Bronchial epithelial cell (primary cell): ENCODE measurements at places on chromosomes 3 and 15. TPM values are rescaled to one million over a fixed set of nuclear protein-coding genes. Genes with fewer than 3 reads are reported as not detected.

The FMN1 gene
- 1.6 and 2.2 TPM in 2 replicates for total RNA-seq

The LDHAL6B gene
- not detected in 2 replicates for total RNA-seq

The CGNL1 gene
- 0.53 and 1.5 TPM in 2 replicates for total RNA-seq

The STRIT1 gene
- total RNA-seq = not detected in 2 replicates

The EFHB gene
- total RNA-seq = 0.13 and 0.26 TPM in 2 replicates

The ISLR2 gene
- not detected in 2 replicates for total RNA-seq

DNA sequence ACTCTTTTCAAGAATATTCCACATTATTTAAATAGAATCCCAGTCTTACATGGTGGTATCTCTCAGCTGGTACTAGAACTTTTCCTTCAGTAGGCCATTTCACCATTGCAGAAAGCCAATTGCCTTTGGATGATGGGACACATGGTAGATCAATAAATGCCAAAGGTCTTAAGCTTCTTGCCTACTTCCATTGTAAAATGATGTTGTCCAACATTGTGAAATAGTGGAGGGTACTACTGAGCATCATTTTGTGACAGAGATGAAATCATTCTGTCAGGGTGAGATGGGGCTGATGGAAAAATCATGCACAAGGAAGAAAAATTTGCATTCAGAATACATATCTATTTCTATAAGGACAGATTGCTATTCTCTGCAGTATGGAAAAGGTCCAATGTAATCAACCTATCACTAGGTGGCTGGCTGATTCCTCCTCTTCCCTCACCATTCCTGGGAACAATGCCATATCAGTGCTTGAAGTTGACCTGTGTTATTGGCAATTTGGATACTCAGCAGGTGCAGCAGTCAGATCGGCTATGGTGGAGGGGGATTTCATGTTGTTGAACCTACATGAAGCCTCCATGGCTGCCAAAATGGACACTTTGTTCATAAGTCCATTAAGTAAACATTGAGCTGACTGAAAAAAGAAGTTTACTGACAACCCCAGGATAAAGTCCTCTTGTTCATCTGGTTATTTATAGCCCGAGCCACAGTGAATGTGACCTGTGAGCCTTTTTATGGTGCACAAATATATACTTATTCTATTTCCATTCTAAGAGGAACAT is 596.9 kb upstream of the ARPP21 start:
- DNase-seq = no peak

DNA sequence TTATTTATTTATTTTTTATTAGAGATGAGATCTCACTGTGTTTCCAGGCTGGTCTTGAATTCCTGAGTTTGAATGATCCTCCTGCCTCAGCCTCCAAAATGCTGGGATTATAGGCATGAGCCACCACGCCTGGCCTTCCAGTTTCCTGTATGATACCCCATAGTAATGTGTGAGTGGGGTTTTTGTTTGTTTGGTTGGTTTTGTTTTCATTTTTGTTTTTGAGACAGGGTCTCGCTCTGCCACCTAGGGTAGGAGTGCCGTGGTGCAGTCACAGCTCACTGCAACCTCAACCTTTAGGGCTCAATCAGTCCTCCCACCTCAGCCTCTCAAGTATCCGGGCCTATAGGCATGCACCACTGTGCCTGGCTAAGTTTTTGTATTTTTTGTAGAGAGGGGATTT is 30.9 kb downstream of the GOLM2 start:
- no peak for DNase-seq

DNA sequence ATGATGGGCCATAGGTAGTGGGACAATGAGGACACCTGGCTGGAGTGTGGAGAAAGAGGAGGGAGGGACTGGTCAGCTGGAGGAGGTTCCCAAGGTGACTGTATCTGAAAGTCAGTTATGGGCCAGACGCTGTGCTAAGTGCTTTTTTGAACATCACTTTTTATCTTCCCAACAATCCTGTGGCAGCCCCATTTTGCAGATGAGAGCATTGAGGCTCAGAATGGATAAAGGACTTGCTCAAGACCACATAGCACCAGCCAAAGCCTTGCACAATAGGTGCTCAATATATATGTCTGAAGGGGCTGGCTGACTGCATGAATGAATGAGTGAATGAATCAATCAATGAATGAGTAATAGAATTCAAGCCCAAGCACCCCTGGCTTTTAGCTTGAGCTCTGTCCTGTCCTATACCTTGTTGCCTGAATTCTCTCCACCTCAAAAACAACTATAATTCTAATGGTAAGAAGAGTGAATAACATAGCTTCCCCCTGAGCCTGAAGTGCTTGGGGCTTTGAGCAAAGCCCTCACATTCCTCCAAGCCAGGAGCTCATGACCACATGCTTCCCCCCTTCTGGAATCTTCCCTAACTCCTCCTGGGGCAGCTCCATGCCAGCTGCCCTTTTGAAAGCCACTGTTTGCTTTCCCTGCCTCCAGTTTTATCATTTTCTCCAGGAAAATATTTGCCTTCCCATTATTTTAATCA is 150.9 kb downstream of the RPLP1 start:
- DNase-seq = no peak

GRCh38 chr3:140440446-140440845 is 237.4 kb upstream of the TRIM42 start:
- DNase-seq = peak; percentile 91

DNA sequence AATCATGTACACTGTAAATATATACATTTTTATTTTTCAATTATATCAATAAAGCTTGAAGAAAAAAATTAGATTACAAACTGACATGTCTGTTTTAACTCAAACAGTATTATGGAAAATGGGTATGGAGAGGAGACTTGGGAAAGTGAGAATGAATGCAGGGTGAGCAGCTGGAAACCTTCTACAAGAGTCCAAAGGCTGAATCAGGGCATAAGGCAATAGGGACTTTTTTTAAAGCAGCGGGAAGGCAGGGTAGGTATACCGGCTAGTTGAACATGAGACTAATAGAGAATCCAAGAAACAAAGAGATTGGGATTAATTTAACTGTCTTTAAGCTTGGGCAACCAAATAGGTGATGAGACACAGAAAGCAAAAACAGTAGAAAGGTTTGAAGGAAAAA is 145.3 kb downstream of the NR1I2 start:
- DNase-seq = no peak

GRCh38 chr15:31098491-31098917 is 3.0 kb downstream of the TRPM1 start:
- no peak for DNase-seq

GRCh38 chr3:171183042-171183441 is 156.5 kb upstream of the SLC2A2 start:
- no peak for DNase-seq

DNA sequence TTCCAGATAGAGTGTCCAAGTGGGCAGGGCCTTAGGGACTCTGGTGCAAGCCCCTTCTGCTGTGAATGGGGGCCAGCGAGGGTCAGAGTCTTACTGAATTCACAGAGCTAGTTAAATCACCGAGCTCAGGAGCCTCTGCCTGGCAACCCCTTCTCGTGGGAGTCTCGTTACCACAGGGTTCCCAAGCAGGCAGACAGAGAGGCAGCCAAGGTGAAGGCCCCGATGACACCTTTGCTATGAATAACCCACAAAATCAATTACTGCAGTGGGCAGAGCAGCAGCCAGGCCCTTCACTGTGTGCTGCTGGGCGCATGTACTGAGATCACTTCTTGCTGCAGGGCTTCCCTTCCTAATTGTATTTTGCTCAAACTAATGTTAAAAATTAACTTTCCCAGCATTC is 56.9 kb downstream of the SPSB4 start:
- DNase-seq = no peak

DNA sequence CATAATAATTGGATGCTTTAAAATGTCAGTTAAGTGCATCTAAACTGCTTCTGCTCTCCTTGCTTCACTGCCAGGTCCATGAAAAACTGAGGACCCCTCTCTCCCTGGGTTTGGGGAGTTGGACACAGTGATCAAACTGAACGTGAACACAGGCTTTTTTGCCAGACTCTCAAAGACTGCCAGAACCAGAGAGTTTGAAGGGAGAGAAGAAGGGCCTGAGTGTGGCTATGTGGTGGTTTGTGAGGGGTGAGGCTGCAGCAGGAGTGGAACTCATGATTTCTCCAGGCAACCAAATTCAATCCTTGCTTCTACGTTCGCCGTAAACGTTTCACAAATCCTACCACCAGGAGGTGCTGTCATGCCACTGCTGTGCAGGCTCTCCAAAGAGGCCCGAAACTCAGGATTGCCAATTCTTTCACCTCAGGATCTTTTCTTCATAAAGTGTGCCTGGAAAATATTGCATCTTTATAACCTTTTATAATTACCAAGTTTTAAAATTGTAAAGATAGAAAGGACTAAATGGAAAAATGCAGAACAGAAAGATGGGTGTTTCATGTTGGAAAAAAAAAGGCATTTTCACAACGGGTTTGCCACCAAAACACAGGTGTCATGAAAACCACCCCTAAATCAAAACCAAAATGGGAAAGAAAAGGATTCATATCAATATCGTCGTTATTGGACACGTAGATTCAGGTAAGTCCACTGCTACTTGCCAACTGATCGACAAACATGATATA is 19.7 kb downstream of the TM4SF4 start:
- peak; percentile 44 for DNase-seq

- DNase-seq = peak; percentile 66
Measured at GRCh38 chr15:44775953-44776352, 39.6 kb downstream of the TRIM69 start.

- DNase-seq = peak; percentile 47
Measured at GRCh38 chr3:119195911-119196310, 22.5 kb downstream of the UPK1B start.

DNA sequence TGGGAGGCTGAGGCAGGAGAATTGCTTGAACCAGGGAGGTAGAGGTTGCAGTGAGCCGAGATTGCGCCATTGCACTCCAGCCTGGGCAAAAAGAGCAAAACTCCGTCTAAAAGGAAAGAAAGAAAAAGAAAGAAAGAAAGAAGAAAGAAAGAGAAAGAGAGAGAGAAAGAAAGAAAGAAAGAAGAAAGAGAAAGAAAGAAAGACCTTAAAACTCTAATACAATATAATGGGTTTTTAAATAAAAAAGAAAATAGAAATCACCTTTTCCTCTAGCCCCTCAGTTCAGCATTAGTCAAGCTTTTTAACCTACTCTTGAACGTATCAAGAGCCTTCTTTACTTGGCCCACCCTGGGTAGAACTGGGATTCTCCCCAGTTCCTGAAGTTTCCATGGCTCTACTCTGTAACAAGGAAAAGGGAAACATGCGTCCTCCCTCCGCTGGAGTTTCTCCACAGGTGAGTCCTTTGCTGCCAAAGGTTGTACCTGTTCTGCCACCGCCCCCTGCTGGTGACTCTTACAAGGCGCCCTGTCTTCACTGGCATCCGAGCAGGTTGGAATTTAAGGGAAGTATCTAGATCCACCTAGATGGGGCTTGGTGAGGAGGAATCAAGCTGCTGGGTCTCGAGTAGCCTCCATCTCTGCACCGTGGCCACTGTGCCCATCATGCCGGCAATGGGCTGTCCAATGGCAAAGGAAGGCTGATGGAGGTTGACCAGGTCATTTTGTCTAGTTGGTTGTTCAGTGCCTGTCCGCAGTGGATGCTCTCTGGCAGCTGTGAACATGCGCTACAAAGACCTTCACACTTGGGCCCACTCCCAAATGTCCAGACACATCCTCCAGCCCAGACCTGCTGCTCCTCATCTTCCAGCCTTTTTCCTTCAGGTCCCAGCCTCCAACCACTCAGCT is 20.6 kb upstream of the EPHB3 start:
- DNase-seq = peak; percentile 69

DNA sequence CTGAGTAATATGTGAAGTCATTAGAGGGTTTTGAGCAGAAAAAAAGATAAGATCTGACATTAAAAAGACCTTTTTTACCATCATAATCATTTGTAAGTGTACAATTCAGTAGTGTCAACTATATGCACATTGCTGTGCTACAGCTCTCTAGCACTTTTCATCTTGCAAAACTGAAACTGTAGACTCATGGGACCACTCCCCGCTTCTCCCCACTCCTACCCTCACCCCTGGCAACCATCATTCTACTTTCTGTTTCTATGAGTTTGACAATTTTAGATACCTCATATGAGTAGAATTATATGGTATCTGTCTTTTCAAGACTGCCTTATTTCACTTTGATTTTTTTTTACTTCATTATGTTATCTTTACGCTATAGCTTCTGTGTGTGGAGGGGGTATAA is 112.8 kb downstream of the NSUN3 start:
- no peak for DNase-seq

- no peak for DNase-seq
Measured at GRCh38 chr15:94203306-94203705, 28.1 kb upstream of the MCTP2 start.

- DNase-seq = no peak
Measured at GRCh38 chr3:58137306-58137705, 73.5 kb downstream of the DNASE1L3 start.

GRCh38 chr3:113018536-113019181 is 27.9 kb downstream of the GTPBP8 start:
- DNase-seq = peak; percentile 43

- DNase-seq = peak; percentile 66
Measured at GRCh38 chr15:100191161-100191560, 150.6 kb downstream of the ADAMTS17 start.

GRCh38 chr3:12979151-12979946 is 93.9 kb downstream of the IQSEC1 start:
- DNase-seq = no peak

DNA sequence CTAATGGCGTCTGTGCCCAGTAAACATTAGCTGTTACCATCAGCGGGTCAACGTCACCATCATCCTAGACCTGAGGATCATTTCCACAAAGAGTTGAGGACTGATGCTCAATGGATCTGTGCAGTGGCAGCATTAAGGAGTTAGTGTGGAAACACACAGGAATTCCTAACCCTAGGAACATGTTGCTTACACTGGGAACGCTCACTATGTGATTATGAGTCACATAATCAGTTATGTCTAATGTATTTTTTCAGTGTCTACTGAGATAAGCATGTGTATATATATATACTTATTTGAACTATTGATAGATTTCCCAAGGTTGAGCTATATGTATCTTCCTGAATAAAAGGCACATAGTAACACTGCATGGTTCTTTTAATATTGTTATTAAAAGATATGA is 19.0 kb downstream of the ARNT2 start:
- DNase-seq = peak; percentile 23

DNA sequence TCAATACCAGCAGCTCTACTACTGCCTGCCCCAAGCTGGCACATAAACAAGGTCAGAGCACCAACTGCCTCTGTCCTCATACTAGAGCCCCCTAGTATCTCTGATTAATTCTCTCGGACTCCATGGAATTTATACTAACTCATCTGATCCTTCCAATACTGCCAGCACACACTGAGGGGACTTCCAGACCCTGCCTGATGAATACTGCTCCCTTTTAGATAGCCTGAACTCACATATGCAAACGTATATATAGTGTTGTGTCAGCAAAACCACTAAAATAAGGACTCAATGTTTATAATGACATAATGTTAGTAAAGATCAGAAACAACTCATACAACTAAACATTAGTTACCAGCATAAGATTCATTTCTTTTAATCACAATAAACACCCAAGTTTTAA is 25.0 kb downstream of the CEP70 start:
- DNase-seq = no peak

GRCh38 chr3:40264451-40264850 is 45.1 kb upstream of the EIF1B start:
- DNase-seq = no peak

GRCh38 chr3:123952844-123953520 is 8.0 kb downstream of the CCDC14 start:
- DNase-seq = peak; percentile 89
